ENCODE measurements at places on chromosomes 7 and 10. TPM values are rescaled to one million over a fixed set of nuclear protein-coding genes. Genes with fewer than 3 reads are reported as not detected.

GRCh38 chr7:149430192-149430591 lies 30.7 kb downstream of the ZNF777 start:
- no peak for DNase-seq

- no peak for DNase-seq
These were observed 41.0 kb downstream of the CLRN3 start for GRCh38 chr10:127851661-127852194.

CTAGE8 gene
- 8.4 TPM for total RNA-seq

POLR3A gene
- 27.5 TPM for total RNA-seq

PPIF gene
- 91.4 TPM for total RNA-seq

DNA sequence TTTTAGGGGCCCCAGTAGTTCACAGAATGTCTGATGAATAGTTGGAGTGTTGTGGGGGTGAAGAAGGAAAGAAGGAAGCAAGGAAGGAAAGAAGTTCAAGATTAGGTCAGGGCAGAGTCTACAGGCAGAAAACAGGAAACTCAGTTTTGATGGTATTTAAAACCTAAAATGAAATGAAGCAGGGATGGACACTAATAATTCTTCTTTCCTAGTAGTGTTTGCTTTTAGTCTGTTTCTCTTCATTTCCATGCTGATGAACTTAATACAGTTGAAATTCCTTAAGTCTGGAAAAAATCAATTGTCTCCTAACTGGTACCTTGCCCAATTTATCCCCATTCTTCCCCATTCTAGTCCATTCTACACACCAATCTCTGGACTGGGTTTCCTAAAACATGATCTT lies 59.0 kb upstream of the GSAP start:
- no peak for DNase-seq

CACNB2 gene
- 4.4 TPM for total RNA-seq

GRCh38 chr7:7681191-7681935 lies 37.0 kb downstream of the RPA3 start:
- no peak for DNase-seq

ASZ1 gene
- not detected for total RNA-seq

DNA sequence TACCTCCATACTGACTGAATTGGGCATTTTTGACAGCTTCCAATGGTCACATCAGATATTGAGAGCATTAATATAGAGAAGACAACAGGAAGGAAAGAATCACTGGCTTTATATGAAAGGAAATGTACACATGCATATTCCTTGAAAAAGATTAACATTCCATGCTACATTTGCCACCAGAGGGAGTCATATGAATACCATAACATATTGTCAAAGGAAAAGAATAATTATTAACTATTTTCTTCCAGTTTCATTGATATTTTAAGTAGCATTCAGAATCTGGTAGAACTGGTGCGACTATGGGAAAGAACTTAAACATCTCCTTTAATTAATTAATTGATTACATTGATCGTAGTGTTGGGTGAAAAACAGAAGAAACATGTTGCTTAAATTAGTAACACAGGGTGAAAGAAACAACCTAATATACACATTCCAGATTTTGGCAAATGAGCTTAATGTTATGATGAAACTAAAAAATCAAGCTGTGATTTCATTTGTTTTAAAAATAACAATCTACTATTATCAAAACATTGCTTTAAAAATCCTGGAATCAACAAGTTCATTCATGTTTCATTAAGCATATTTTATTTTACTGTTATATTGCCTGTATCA lies 71.5 kb downstream of the GPR85 start:
- no peak for DNase-seq

DNA sequence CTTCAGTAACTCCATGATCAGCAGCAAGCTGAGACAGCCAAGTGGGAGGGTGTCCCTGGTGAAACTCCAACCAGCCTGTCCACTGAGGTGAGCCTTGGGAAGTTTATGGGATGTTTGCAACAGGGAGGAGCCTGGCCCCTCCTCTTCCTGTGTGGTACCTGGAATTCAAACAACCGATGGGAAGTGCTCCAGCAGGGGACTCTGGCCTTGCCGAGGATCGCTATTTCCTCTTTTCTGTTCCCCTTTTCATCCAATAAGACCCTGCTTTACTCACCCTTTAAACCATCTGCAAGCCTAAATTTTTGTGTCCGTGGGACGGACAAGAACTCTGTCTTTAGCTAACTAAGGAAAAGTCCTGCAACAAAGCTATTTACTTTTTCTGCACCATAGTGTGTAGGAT lies 491.1 kb upstream of the ZMIZ1 start:
- DNase-seq = no peak

ADK gene
- 32.5 TPM for total RNA-seq

BMPER gene
- total RNA-seq = 1.9 TPM

- DNase-seq = no peak
These were observed 98.2 kb upstream of the PDGFA start for GRCh38 chr7:617614-618538.

ARHGEF5 gene
- 104 TPM for total RNA-seq

URGCP gene
- total RNA-seq = 19.5 TPM

GRCh38 chr10:62394556-62395018 lies 20.4 kb downstream of the ZNF365 start:
- no peak for DNase-seq

HABP2 gene
- total RNA-seq = 0.09 TPM

- DNase-seq = no peak
These were observed 510.1 kb downstream of the ARL4A start for GRCh38 chr7:13197501-13197900.

ATE1 gene
- total RNA-seq = 20.5 TPM

SPAM1 gene
- not detected for total RNA-seq

GRCh38 chr7:141433698-141434097 lies 117.5 kb upstream of the AGK start:
- DNase-seq = no peak

MYO3A gene
- total RNA-seq = 3.7 TPM

Measured in WTC11 (cell line).